ENCODE measurements at places on chromosomes 1 and 21.

GRCh38 chr1:94947437-94947836 lies 20.5 kb upstream of the CNN3 start:
- DNase-seq = no peak

GRCh38 chr1:182193908-182194550 lies 132.5 kb upstream of the ZNF648 start:
- DNase-seq = no peak

- DNase-seq = no peak
These were observed 22.4 kb downstream of the LPAR3 start for GRCh38 chr1:84870591-84870990.

GRCh38 chr1:178057141-178057765 lies 36.7 kb upstream of the RASAL2 start:
- DNase-seq = no peak

- DNase-seq = no peak
These were observed 2.0 kb downstream of the HNRNPU start for GRCh38 chr1:244862354-244862698.

DNA sequence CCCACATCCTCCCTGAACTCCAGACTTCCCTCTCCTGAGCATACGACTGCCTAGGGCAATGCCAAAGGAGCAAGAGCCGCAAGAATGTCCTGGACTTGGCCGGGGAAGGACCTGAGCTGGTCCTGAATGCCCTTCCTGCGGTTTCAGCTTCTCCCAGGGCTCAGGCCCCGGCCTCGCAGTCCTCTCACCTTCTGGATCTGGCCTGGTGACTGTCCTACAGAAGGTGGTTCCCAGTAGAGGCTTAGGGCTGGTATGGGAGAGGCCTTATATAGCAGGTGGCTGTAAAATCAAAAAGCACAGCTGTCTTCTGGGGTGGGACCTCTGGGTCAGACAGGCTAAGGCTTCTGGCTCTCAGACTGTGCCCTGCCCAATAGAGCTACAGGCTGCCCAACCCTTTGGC lies at the start of gene LYPD8:
TSS of gene LYPD8 (minus strand) at position 243 of the 400 bp plus-strand sequence. CDS start 4,678 bp downstream, outside the sequence.
- no peak for DNase-seq

GRCh38 chr21:35314857-35315582 lies 265.9 kb upstream of the RUNX1 start:
- no peak for DNase-seq

DNA sequence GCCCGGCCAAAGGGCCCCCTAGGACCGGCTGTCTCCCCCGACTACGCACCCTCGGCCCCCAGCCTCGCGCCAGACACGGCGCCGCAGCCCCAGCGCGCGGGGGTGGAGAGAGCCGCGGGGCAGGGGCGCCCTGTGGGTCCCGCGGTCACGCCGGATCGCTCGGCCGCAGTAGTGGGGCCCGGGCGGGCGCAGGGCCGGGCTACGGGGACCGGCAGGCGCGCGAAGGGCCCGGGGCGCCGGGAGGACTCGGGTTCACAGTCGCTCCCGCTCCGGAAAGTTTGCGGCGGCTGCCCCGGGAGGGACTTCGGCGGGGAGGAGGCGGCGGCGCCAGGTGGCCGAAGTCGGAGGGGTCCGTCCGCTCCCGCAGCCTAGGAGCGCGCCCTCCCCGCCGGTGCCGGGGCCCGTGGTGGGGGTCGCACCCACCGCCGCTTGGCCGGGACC lies 7.1 kb upstream of the ZNF669 start:
- DNase-seq = no peak

GRCh38 chr1:96955307-96956012 lies 233.9 kb downstream of the PTBP2 start:
- DNase-seq = no peak

DNA sequence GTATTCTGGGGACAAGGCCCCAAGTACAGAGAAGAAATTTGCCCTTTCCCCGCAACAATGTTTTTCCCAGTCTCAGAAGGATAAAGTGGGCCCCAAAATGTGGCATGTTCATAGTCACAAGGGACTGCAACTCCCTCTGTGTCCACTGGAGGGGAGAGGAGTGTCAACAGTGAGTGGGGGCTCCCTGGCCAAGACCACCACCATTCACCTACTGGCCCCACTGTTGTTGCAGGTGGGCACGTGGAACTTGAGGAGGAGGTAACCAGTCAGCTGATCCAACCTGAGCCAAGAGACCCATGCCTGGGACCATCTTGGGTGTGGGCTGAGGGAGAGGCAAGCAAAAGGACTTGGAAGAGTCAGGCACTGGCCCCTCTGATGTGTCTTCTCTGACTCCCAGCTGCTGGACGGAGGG lies 777 bp downstream of the NUDT17 start:
- peak; percentile 43 for DNase-seq

DNA sequence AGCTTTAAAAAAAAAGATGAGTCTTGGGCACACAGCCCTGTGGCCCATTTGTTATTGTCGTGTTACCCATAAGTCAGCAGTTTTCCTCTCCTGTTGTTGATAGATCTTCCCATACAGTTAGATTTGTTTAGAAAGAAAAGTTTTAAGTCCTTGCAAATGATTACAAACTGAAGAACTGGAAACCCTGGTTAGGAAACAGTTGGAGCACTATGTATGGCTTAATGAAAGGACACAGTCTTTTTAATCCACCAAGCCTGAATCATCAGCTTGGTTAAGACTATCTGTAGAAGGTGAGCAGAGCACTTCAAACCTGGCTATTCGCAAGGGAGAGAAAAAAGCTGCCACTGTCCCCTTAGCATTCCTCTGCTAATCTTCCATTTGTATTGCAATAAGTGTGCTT lies 241.0 kb downstream of the DISC1 start:
- DNase-seq = no peak

- no peak for DNase-seq
These were observed 10.9 kb downstream of the LRRC8B start for GRCh38 chr1:89535537-89535936.

DNA sequence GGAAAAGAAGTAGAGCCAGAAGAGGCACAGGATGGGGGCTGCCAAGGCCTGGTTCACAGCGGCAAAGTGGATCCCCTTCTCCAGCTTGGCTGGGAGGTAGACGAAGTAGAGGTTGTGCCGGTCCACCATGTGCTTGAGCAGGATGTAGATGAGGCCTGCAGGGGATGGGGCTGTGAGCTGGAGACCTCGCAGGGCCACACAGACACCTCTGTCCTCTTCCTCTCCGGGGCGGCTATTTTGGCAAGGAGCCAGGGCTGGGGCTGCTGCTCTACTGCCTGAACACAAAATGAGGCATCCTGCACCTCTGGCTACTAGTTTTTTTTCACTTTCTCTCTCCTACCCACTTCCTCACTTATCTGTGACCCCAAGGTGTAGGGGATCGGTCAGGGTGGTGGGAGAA lies 32.3 kb downstream of the TMEM63A start:
- DNase-seq = no peak

- no peak for DNase-seq
These were observed 107.6 kb downstream of the DAB1 start for GRCh38 chr1:57316291-57316690.

DNA sequence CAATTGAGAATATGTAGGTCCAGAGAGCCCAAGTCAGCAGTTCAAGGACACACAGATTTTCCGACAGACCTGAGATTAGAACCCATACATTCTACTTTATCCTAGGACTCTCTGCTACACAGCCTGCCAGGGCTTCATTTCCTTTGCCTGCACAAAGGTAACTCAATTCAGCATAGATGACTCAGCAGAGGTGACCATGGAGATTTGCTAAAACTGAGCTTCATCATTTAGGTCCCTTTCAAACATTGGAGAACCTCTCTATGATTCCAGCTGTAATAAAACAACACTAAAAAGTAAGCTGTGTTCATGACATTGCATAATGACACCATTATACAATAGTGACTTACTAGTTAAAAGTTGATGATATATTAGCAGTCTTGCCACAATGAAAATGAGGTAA lies 22.2 kb downstream of the DAB1 start:
- DNase-seq = no peak

DNA sequence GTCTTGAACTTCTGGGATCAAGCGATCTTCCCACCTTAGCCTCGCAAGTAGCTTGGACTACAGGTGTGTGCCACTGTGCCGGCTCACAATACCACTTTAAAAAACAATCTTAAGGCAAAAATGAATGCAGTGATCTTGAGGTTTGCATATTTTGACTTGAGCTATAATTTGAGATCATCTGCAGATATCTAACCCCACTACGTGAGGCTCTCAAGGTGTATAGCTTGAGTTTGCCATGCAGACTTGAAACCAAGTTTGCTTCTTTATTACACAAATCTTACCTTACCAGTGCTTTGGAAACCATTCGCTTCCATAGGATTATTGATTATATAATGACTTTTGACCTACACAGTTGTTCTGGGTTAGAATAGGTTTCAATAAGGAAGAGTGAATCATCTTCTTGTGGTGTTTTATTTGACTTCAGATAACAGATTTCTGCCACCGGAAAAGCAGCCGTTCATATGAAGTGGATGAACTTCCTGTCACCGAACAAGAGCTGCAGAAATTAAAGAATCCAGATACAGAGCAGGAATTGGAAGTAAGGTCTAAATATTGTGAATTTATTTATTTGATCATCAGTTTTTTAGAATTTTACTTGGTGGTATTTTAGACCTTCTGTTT lies 155.1 kb downstream of the VPS13D start:
- DNase-seq = no peak

GRCh38 chr1:89201106-89201794 lies 2.5 kb upstream of the GBP4 start:
- no peak for DNase-seq

GRCh38 chr1:93471911-93472310 lies 24.0 kb downstream of the FNBP1L start:
- no peak for DNase-seq

DNA sequence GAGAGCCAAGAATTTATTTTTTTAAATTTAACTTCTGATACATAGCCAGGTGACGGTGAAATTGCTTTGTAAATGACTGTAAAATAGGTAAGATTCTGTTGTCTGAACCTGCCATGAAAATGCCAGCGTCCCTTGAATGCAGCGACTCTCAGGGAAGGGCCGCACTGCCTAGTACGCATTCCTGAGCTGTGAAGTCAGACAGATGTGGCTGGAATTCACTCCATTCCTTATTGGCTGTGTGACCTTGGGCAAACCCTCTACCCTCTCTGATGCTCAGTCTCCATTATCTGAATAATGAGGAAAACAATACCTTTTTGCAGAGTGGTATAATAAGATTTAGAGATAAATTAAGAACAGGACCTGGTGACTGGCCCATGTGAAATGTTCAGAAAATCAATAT lies 167.1 kb upstream of the DAB1 start:
- no peak for DNase-seq

GRCh38 chr1:52549267-52549666 lies 3.6 kb downstream of the TUT4 start:
- DNase-seq = no peak

DNA sequence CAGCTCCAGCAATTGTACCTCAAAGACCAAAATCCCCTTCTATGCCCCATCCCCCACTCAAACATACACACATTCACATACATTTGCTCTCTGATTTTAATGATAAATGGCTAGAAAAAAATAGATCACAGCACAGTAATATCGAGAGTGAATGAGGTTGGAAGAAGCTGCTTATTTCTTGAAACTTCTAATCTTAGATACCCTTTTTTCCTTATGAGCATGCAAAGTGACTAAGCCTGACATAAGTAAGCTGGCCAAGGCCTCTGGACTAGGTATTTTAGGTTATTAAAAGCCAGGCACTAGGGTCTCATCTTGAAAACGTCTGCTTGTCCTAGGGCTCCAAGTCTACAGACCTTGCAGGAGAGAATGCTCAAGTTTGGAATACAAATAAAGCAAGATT lies 133.6 kb downstream of the TGFBR3 start:
- DNase-seq = no peak

GRCh38 chr1:20399196-20399595 lies 86.8 kb downstream of the CAMK2N1 start:
- no peak for DNase-seq

DNA sequence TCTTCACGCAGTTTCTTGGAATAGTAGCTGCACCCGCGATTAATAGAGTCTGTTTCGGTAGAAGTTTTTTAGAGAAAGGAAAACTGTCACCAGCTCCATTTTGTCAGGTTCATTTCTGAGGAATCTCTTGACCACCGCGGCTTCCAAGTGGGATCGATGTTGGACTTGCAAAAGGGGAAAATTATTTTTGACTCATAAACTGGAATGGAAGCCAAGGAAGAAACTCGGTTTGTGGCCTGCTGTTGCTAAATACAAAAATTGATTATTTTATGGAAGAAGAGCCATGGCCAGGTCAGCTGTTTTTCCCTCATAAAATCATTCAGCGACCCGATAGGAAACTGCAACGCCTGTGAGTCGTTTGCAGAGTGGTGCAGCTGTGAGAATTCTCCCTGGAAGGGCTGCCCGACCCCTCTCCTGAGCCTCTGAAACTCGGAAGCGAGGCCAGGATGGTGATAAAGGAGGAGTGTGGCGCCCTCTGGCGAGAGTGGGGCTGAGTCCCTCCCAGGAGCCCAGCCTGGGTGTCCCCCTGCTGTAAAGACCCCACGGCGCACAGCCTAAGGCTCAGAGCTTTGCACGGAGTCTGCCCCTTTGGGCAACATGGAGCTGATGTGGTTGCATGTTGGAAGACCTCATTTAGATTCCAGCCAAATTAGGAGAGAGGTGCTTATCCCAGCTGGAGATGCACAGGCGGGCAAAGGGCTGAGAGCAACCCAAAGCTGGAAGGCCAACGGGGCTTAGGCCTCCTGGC lies 83.6 kb upstream of the SLC25A33 start:
- DNase-seq = peak; percentile 15

- DNase-seq = no peak
These were observed 22.9 kb upstream of the EPS8L3 start for GRCh38 chr1:109786531-109787021.

DNA sequence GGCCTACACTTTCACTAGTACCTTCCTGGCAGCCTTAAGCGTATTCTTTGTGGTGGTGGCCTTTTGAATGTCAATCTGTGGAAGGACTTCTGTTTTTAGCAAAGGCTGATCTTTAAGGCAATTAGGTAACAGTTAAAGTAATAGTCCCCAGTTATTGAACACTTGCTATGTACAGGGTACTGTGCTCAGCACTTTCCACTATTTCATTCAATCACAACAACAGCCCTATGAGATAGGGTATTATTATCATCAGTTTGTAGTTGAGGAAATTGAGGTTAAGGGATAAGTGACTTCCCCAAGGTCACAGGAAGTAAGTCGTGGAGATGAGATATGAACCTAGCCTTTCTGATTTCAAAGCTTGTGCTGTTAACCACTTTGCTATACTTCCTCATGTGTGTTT lies 185.7 kb downstream of the ST6GALNAC3 start:
- DNase-seq = no peak

GRCh38 chr1:47231301-47232186 lies 481 bp downstream of the TAL1 start:
- DNase-seq = peak; percentile 57

DNA sequence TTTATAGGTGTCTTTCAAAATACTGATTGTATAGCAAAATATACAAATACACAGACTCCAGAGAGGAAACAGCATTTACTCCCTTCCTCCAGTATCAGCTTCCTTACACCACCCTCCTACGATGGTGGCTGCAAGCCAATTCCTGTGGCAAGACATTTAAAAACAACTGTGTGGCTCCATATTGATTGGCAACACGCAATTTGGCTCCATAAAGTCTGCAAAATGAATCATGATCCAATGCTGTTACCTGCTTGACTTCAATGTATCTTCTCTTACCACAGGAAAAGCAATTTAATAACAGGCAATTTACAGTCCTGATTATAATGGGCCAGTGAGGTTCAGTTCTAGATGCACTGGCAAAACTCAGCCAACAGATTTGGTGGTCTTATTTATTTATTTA lies 19.7 kb upstream of the ATP6V1G3 start:
- DNase-seq = no peak
